ENCODE measurements at places on chromosomes 11 and 22.

DNA sequence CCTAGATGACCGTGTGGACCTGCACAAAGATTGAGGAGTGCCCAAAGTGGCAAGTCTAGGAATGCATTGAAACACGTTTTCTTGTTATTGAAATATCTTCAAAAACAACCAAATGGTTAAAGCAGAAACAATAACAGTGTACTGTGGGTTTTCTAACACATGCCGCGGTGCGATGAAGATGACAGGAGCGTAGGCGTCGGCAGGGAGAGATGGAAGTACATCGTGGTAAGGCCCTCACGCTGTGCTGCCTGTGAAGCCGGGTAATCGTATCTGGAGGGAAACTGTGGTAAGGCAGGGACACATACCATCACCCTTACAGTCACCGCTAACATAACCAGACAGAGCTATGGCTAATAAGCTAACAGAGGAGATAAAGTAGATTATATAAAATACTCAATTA is 261.4 kb downstream of the TBC1D22A start:
- no peak for DNase-seq

- DNase-seq = no peak
Measured at GRCh38 chr11:100573911-100574513, 113.1 kb upstream of the ARHGAP42 start.

DNA sequence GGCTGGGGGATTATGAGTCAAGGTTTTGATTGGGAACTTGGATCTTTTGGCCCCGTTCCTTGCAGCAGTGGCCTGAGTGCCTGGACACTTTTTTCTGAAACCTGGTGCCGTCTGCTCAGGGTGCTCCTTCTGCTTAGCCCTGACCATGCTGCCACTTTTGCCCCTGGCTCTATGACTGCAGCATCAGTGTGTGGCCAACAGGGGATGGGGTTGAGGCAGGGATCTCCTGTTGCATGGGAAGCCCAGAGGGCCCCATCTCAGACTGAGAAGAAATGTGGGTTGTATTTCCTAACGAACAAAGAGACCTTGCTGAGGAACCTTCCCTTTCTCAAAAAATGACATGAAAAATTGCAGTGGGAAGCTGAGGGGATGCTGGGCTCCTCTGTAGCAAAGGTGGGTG is 18.7 kb downstream of the POU2F3 start:
- no peak for DNase-seq

GRCh38 chr22:36226189-36226588 is 13.1 kb downstream of the APOL2 start:
- no peak for DNase-seq

- DNase-seq = peak; percentile 5
Measured at GRCh38 chr11:104705490-104706190, 192.6 kb downstream of the CASP12 start.

DNA sequence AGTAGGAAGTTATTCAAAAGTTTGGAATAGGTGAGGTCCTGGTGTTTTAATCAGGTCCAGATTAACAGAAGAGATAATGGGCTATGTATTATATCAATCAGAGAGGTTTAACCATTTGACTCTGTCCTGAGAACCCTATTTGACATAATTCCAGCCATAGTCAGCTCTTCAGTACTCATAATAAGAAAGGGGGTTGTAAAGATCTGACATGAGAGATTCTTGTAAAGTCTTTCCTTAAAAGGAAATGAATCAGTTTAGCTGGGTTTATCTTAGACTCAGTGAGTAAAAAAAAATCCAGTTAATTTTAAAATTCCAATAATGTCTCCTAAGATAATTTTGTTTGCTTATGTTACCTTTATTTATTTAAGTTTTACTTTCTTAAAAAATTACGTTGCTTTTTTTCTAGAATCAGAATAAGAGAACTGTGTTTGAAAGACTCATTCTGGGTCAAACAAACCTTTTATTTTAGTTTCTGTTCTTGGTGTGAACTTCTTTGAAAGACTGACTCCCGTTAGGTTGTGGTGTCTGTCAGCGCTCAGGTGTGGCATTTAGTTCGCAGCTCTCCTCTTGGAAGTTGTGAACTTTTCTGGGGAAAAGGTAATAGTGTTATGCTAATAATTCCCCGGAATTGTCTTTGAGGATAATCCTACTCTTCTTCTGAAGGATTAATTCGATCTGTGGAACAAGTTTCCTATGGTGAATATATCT is 20.5 kb downstream of the NUCB2 start:
- DNase-seq = no peak

GRCh38 chr11:112520354-112520753 is 259.7 kb upstream of the PLET1 start:
- peak; percentile 16 for DNase-seq

DNA sequence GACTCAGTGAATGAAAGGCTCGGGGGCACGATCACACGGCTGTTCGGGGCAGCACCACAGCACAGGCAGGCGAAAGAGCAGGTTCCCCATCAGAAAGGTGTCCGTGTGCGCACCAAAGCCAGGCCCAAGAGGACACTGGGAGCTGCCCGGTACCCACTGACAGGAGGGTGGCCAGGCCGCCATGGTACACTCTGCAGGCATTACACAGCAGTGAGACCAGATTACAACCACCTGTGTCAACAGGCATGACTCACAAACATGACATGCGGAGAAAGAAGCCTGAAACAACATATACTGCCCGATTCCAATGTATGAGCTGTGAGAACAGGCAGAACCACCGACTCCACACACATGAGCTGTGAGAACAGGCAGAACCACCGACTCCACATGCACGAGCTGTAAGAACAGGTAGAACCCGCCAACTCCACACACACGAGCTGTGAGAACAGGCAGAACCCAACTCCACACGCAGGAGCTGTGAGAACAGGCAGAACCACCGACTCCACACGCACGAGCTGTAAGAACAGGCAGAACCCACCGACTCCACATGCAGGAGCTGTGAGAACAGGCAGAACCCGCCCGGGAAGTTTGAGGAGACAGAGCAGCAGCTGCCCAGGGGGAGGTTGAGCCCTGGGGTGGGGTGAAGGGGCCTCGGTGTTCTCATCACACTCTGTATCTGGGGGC is 32.6 kb downstream of the KIAA0930 start:
- DNase-seq = no peak

DNA sequence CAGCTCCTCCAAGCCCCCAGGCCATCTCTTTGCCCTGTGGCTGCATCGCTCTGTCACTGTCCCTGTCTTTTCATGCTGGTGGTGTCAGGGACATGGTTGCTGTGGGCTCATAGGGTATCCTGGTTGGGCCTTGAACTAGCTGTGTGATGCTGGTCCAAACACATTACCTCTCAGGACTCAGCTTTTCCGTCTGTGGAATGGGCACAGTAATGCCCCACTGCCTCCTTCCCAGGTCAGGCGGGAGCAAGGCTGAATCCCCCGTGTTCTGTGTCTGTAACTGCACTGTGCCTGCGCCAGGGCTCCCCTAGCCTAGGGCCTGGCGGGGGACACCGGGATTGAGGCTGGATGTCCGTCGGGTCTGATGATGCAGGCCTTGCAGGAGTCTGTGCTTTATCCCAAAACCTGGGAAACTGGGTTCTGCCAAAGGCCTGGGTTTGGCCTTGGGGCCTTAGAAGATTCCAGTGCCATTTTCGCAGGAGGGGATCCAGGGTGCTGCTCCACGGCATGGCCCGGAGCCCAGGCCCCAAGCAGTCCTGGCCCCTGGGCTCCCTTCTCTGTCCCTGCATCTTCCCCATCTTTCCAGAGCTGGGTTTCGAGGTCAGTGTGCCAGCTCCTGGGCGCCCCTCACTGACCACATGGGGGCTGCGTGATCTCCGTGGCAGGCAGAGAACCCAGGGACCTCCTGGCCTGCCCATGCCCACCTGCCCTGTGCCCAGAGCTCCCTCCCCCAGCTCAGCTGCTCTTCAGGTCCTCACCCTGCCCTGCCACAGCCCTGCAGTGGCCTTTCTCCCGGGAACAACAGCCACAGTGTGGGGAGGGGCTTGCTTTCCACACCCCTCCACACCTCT is 32.7 kb upstream of the CELSR1 start:
- no peak for DNase-seq

DNA sequence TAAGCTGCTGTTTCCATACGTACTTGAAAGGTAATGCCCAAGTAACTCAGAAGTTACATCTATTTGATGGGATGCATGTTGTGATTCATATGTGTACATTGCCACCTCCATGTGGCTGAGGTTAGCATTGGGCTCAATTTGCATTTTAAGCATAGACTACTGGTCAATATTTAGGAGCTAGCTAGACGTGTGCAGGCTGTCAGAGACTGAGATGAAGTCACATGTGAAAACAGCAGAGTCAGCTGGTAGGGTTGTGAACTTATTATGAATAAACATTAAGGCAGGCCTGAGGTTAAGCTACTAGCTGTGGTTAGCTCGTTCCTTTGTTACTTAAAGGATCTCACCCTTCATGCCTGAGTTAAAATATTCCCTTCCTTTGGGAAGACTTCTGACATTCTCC is 114.5 kb upstream of the MTNR1B start:
- DNase-seq = peak; percentile 79

DNA sequence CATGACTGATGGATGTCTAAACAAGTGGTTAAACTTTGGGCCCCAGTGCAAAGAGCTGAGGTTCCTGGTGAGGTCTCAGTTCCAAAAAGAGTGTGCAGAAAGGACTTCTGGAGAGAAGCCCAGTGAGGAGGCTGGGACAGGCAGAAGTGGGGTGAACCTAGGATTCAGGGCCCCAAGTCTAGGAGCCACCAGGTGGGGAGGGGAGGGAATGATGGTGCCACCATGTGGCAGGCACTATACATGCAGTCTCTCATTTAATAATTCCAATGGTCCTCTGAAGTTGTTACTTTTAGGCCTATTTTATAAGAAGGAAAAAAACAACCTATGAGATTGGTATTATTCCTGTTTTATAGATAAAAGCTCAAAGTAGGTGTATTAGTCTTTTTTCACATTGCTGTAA is 102.0 kb downstream of the INSC start:
- peak; percentile 22 for DNase-seq

DNA sequence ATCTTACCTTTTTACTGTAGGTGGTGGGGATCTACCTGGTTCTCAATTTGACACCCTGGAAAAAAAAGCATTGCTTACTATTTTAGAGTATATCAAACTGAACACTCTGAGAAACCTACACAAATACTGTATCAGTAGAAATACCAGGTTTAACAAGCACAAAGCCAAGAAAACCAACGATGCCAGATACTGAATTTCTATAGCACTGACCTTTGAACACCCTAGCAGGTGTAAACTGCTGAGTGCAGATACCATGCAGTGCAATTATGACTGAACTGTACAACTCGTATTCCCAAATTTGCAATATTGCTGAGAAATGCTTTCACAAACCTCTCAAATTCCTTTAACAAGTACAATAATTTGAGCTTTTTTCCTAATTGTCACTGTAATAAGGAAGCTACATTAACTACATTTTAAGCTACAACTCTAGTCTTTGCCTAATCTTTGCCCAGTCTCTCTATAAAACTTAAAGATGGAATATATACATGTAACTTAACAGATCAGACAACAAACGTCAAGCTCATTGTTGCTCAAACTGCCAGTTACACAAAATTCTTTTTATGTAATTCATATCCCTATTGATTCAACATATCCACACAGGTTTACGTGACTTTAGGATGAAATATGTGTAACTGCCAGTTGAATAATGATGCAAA is 8.9 kb downstream of the TAF1D start:
- no peak for DNase-seq

DNA sequence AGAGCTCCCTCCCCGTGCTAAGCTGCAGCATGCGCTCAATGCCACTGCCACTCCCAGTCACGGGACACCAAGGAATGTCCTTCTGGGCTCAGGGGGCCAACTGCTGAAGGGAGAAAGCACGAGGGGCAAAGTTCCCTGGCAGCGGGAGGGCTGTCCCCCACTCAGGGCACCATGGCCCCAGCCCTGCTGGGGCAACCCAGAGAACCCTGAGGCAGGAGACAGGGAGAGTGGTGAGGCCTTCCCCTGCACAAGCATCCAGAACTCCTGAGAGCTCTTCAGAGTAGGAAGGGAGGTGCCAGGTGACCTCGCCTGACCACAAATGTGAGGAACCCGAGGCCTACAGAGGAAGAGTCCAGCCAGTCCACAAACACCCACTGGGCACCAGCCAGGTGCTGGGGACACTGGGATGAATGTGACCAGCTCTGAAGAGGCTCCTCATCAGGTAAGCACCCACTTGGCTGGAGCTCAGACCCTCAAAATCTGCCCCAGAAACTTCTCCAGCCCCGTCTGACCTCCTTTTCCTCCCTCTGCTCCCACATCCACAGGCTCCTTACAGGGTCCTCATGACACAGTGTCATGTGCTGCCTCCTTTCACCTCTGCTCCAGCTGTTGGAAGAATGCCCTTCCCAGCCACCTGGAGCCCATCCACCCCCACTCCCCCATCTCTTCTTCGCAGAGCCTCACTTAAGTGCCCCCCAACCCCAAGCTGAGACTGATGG is 15.6 kb downstream of the GDPD5 start:
- no peak for DNase-seq

DNA sequence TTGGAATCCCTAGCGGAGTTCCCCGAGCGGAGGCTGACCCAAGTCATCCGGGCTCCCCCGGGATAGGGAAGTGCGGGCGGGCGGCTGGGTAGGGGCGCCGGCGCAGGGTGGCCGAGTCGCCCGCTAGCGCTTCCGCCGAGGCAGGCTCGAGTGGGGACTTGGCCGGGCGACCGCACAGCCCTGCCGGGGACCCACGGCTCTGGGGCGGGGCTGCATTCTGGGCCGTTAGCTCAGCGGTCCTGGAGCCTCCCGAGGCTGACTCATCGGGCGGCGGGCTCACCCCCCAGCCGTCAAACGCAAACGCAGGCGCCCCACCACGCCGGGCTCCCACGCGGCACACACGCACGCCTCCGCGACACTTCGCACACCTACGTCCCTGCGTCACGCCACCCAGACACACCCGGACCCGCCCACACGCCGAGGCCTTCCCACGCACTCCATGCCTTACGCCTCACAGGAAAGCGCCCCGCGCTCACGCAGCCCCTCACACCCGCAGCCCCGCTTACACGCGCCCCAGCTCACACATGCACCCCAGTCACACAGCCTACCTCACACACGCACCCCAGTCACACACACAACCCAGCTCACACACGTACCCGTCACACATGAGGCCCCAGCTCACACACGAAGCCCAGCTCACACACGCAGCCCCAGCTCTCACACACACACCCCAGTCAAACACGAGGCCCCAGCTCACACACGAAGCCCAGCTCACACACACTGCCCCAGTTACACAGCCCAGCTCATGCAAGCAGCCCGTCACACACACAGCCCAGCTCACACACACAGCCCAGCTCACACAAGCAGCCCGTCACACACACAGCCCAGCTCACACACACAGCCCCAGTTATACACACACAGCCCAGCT is 1.2 kb downstream of the PHLDB1 start:
- DNase-seq = peak; percentile 68

DNA sequence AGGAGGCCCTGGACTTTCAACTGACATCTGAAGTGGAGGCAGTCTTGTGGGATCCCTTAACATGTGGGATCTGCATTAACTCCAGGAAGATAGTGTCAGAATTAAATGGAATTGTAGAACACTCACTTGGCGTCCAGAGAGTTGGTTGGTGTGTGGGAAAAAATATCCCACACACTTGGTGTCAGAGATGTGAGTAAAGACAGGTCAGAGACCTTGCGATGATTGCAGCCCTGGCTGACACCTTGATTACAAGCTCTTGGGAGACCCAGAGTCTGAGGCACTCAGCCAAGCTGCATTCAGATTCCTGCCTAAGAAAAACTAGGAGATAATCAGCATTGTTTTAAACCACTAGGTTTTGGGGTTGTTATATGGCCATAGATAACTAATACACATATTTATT is 7.2 kb upstream of the TPCN2 start:
- peak; percentile 27 for DNase-seq

GRCh38 chr11:44601471-44602370 is 36.3 kb downstream of the CD82 start:
- no peak for DNase-seq

GRCh38 chr22:23053912-23054530 is 16.3 kb upstream of the GNAZ start:
- DNase-seq = no peak

- no peak for DNase-seq
Measured at GRCh38 chr22:37279331-37280181, 2.8 kb upstream of the CYTH4 start.
